ENCODE measurements at places on chromosomes 7 and 10. TPM values are rescaled to one million over a fixed set of nuclear protein-coding genes. Genes with fewer than 3 reads are reported as not detected.

GRCh38 chr7:135167365-135167917, 3.1 kb downstream of the CYREN start:
- no peak for DNase-seq
- peaks cover 33% of the 10 kb centered on the region for H3K4me1 ChIP-seq
- no peaks in the 10 kb centered on the region for H3K27me3 ChIP-seq
- H3K36me3 ChIP-seq: peaks cover 69% of the 10 kb centered on the region

NODAL gene
- total RNA-seq: not detected

- H3K27me3 ChIP-seq: no peaks in the 10 kb centered on the region
- H3K36me3 ChIP-seq: no peaks in the 10 kb centered on the region
- DNase-seq: no peak
- no peak overlapping the region for H3K4me3 ChIP-seq
- no peak overlapping the region for H3K27ac ChIP-seq
These were observed 633.4 kb downstream of the PARD3 start for GRCh38 chr10:34181553-34182300.

DNA sequence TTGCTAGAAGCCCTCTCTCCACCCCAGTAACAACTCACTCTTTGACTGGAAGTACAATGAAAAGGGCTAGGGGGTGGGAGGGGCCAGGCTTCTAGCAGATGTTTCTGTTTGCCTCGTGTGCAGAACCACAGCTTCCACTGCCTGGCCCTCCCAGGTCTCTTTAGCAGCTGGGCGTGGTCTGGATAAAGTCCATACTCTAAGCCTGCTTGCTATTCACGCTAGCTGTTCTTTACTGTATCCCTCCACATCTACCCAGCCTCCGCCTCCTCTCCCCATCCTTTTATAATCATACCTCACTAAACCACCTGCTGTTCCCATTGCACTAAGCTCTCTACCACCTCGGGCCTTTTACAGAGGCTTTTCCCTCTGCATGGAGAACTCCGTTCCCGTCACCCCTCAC, 288.8 kb downstream of the CAMK1D start:
- peak overlapping the region; percentile 29 for H3K27ac ChIP-seq
- no peaks in the 10 kb centered on the region for H3K36me3 ChIP-seq
- no peaks in the 10 kb centered on the region for H3K27me3 ChIP-seq
- H3K4me3 ChIP-seq: no peak overlapping the region

TRIM73 gene
- total RNA-seq: 6.4 TPM

FAM25G gene
- not detected for total RNA-seq

- H3K27me3 ChIP-seq: peaks cover 53% of the 10 kb centered on the region
- H3K27ac ChIP-seq: no peak overlapping the region
- H3K4me3 ChIP-seq: no peak overlapping the region
- peaks cover 26% of the 10 kb centered on the region for H3K4me1 ChIP-seq
These were observed 2.2 kb downstream of the PRRT4 start for GRCh38 chr7:128359336-128359735.

DNA sequence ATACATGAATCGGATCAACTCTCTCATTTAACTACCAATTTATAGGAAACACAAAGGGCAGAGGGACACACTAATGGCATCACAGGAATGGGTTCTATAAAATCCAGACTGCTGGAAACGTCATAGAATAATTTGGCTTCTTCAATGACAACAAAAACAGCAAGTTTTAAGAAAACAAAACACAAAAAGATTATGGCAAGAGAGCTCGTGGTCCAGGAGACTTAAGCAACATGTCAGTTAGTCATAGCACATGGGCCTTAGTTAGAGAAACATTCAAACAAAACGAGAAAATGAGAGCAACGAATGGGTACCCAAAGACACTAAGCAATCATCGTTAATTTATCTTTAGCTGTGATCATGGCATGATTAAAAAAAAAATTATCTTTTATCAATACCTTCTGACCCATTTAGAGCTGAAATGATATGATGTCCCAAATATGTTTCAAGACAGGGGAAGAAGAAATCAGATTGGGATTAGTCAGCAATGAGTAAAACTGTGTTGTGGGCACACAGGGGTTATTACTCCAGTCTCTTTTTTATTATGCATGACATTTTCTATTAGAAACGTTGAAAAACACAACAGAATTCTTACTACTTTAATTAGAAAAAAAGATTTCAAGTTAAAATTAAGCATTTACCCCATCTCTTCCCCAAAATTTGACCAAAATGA, 28.3 kb downstream of the NCAPG2 start:
- peak overlapping the region; percentile 62 for H3K27ac ChIP-seq
- no peak overlapping the region for H3K4me3 ChIP-seq
- no peaks in the 10 kb centered on the region for H3K27me3 ChIP-seq

GRCh38 chr7:123616223-123616622, 14.6 kb downstream of the ASB15 start:
- DNase-seq: no peak
- H3K27ac ChIP-seq: no peak overlapping the region
- no peaks in the 10 kb centered on the region for H3K36me3 ChIP-seq
- peaks cover 4% of the 10 kb centered on the region for H3K27me3 ChIP-seq
- no peak overlapping the region for H3K4me3 ChIP-seq

EN2 gene
- total RNA-seq: not detected

KAZALD1 gene
- 0.55 TPM for total RNA-seq

SNX10 gene
- 54.9 TPM for total RNA-seq

TLX1 gene
- total RNA-seq: not detected

SLC16A9 gene
- total RNA-seq: 2.1 TPM

DNA sequence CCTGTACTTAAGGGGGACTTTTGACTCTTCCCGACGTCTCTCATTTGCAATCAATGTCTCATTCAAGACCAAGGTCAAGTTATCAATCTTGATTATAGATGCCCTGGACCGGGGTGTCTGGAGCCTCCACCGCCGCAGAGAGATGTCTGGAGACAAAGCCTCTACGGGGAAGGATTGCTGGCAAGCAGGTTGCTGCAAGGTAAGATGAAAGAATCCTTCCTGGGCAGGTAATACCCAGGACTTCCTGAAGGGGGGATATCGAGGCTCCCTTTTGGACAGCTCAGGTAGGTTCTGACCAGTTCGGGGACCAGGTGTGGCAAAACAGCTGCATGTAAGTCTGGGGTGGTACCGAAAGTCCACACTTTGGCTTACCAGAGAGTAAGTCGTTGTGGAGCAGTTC, 12.5 kb upstream of the CUX1 start:
- peaks cover 4% of the 10 kb centered on the region for H3K4me1 ChIP-seq
- no peak overlapping the region for H3K4me3 ChIP-seq
- H3K27ac ChIP-seq: no peak overlapping the region
- peaks cover 37% of the 10 kb centered on the region for H3K27me3 ChIP-seq
- H3K36me3 ChIP-seq: no peaks in the 10 kb centered on the region

- H3K4me3 ChIP-seq: no peak overlapping the region
- no peaks in the 10 kb centered on the region for H3K36me3 ChIP-seq
- no peaks in the 10 kb centered on the region for H3K4me1 ChIP-seq
- no peak for DNase-seq
- H3K27ac ChIP-seq: no peak overlapping the region
- no peaks in the 10 kb centered on the region for H3K27me3 ChIP-seq
These were observed 76.2 kb downstream of the GPR85 start for GRCh38 chr7:113010377-113010776.

GRCh38 chr7:117004899-117005298, 51.6 kb downstream of the ST7 start:
- no peak for DNase-seq
- H3K4me3 ChIP-seq: no peak overlapping the region
- peaks cover 34% of the 10 kb centered on the region for H3K4me1 ChIP-seq
- no peaks in the 10 kb centered on the region for H3K36me3 ChIP-seq
- peaks cover 24% of the 10 kb centered on the region for H3K27me3 ChIP-seq

- DNase-seq: no peak
- H3K36me3 ChIP-seq: no peaks in the 10 kb centered on the region
These were observed 31.1 kb downstream of the KAZALD1 start for GRCh38 chr10:101092881-101093354.

GRCh38 chr10:99411546-99411945, 18.9 kb downstream of the GOT1 start:
- no peaks in the 10 kb centered on the region for H3K27me3 ChIP-seq
- no peak overlapping the region for H3K27ac ChIP-seq
- H3K4me3 ChIP-seq: no peak overlapping the region
- H3K4me1 ChIP-seq: peaks cover 4% of the 10 kb centered on the region

GRCh38 chr10:4043897-4044665, 259.1 kb upstream of the KLF6 start:
- peaks cover 21% of the 10 kb centered on the region for H3K36me3 ChIP-seq
- no peak for DNase-seq
- no peak overlapping the region for H3K4me3 ChIP-seq

SP8 gene
- total RNA-seq: not detected

GRCh38 chr7:2049782-2050510, 182.8 kb downstream of the MAD1L1 start:
- H3K4me1 ChIP-seq: no peaks in the 10 kb centered on the region
- no peak for DNase-seq
- no peak overlapping the region for H3K27ac ChIP-seq
- no peaks in the 10 kb centered on the region for H3K36me3 ChIP-seq

GRCh38 chr10:97514344-97514743, 15.6 kb downstream of the UBTD1 start:
- no peaks in the 10 kb centered on the region for H3K36me3 ChIP-seq
- peaks cover 7% of the 10 kb centered on the region for H3K27me3 ChIP-seq
- no peak overlapping the region for H3K4me3 ChIP-seq
- DNase-seq: no peak
- H3K4me1 ChIP-seq: no peaks in the 10 kb centered on the region

PIK3CG gene
- total RNA-seq: 36.6 TPM

CCDC146 gene
- 2.9 TPM for total RNA-seq

GRCh38 chr10:59582058-59582457, 127.6 kb downstream of the SLC16A9 start:
- no peak overlapping the region for H3K27ac ChIP-seq
- no peak for DNase-seq
- H3K36me3 ChIP-seq: no peaks in the 10 kb centered on the region
- peaks cover 4% of the 10 kb centered on the region for H3K27me3 ChIP-seq
- no peaks in the 10 kb centered on the region for H3K4me1 ChIP-seq

- no peak for DNase-seq
- no peaks in the 10 kb centered on the region for H3K4me1 ChIP-seq
- no peak overlapping the region for H3K27ac ChIP-seq
These were observed 37.5 kb downstream of the ENO4 start for GRCh38 chr10:116886772-116887171.

GRCh38 chr7:129997285-129997684, 44.5 kb upstream of the UBE2H start:
- DNase-seq: no peak
- no peak overlapping the region for H3K4me3 ChIP-seq
- H3K27me3 ChIP-seq: no peaks in the 10 kb centered on the region

GRCh38 chr7:1725766-1726630, 55.9 kb downstream of the ELFN1 start:
- no peaks in the 10 kb centered on the region for H3K4me1 ChIP-seq
- DNase-seq: no peak
- no peak overlapping the region for H3K27ac ChIP-seq
- no peaks in the 10 kb centered on the region for H3K36me3 ChIP-seq

DNA sequence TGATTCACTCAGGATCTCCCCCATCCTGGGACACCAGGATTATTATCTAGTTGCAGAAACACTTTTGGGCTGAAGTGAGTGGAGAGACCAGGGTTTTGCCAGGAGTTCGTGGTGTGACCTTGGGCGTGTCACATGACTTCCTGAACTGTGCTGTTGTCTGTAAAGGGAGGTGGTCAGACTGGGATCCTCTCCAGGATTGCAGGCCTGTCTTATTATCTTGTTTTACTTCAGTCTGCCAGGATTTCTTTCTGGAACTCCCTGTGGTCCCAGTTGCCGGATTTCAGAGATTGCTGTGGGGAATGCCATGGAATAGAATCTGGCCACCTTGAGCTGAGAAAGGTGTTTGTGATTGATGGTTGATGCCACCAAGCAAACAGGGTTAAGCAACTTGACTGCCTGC, 35.8 kb downstream of the CRCP start:
- peak overlapping the region; percentile 17 for H3K27ac ChIP-seq
- peaks cover 75% of the 10 kb centered on the region for H3K36me3 ChIP-seq
- H3K4me1 ChIP-seq: peaks cover 19% of the 10 kb centered on the region
- no peak for DNase-seq
- H3K4me3 ChIP-seq: no peak overlapping the region
- H3K27me3 ChIP-seq: no peaks in the 10 kb centered on the region

- peaks cover 1% of the 10 kb centered on the region for H3K4me1 ChIP-seq
- H3K27me3 ChIP-seq: no peaks in the 10 kb centered on the region
- DNase-seq: no peak
- no peaks in the 10 kb centered on the region for H3K36me3 ChIP-seq
- H3K4me3 ChIP-seq: no peak overlapping the region
- H3K27ac ChIP-seq: no peak overlapping the region
These were observed 107.4 kb downstream of the GSAP start for GRCh38 chr7:77308792-77309191.

CDH23 gene
- 0.55 TPM for total RNA-seq

DNA sequence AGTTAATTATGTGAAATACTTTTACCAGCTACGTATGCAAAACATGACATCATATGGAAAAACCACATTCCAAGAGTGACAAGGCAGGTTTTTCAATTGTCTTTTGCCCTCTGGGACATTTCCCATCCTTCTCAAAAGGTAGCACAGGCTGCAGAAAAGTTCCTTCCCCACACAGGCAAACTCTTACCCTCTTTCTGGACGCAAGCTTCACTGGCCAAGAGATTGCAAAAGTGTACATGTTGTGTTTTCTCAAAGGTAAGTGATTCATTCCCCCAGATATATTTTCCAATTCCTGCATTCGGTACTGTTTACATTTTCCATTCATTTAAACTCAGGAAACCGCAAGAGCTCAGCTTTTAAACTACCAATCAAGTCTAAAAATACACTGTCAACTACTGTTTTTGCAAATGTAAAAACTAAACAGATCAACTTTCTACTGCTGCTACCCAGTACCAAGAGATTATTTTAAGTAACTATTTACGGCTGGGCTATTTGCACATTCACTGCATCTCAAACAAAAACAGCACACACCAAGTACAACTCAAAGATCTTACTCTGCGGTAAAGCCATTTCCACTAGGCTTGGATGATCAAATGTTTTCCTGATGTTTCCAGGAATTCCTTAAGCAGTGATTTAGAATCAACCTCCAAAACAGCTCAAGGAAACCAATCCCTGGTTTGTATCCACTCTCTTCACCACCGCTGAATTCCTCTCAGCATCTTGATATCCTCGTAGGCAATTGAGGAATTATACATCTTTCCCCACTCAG, 233.6 kb upstream of the CCDC6 start:
- no peak overlapping the region for H3K4me3 ChIP-seq
- DNase-seq: no peak
- no peak overlapping the region for H3K27ac ChIP-seq
- no peaks in the 10 kb centered on the region for H3K36me3 ChIP-seq
- H3K4me1 ChIP-seq: peaks cover 3% of the 10 kb centered on the region

- H3K4me3 ChIP-seq: no peak overlapping the region
- H3K27me3 ChIP-seq: no peaks in the 10 kb centered on the region
- no peak overlapping the region for H3K27ac ChIP-seq
- no peaks in the 10 kb centered on the region for H3K36me3 ChIP-seq
These were observed 544.3 kb downstream of the TCERG1L start for GRCh38 chr10:130767116-130767730.

ASB10 gene
- not detected for total RNA-seq

DNA sequence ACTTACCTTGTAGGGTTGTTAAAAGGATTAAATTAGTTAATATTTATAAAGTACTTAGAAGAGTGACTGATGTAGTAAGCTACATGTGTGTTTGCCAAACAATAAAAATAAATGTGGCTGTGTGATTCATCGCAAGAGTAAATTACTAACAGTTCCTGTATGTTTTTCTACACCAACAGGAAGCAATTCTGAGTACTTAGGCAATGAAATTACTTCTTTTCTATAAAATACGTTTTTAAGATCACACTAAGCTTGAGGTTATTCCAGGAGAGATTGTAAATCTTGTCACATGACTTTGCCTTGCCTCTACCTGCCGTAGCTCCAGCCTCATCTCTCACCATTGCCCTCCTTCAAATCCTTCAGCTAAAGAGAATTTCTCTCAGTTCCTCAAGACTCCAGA, 18.1 kb upstream of the GSTK1 start:
- H3K36me3 ChIP-seq: peaks cover 28% of the 10 kb centered on the region
- peak overlapping the region; percentile 82 for H3K27ac ChIP-seq
- DNase-seq: no peak
- H3K27me3 ChIP-seq: no peaks in the 10 kb centered on the region
